T-helper 2 cell (primary cell): ENCODE measurements at places on chromosomes 2 and 18.

GRCh38 chr18:10519366-10519765, 6.5 kb upstream of the NAPG start:
- no peak for DNase-seq

DNA sequence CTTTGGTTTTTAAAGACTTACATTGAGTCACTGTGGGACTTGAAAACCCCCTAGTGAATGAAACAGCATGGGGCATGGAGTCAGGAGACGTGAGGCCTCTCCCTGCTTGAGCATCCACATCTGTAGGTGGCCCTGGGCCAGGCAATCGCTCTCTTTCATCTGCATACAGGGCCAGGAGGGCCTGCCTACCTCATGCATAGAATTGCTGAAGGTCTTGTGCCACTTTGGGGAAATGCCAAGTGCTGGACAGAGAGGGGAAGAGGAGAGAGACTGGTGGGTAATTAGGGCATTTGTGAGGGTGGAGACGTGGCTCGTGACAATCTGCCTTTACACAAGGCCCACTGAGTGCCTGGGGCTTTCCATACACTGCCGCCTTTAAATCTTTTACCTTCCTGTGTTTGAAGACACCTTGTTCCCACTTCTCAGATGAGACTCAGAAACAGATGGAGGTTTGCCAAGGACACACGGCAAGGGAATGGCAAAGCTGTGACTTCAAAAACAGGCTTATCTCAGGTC, 322.2 kb upstream of the HS6ST1 start:
- no peak for DNase-seq

GRCh38 chr2:69680001-69680675, 36.6 kb upstream of the AAK1 start:
- DNase-seq = no peak

- no peak for DNase-seq
Measured at GRCh38 chr18:12574494-12575185, 83.3 kb downstream of the SPIRE1 start.

- DNase-seq = no peak
Measured at GRCh38 chr2:70643715-70644114, 90.1 kb upstream of the TGFA start.

- DNase-seq = no peak
Measured at GRCh38 chr2:119841550-119841949, 81.8 kb downstream of the PTPN4 start.

- no peak for DNase-seq
Measured at GRCh38 chr2:235897992-235898391, 270.2 kb downstream of the GBX2 start.

DNA sequence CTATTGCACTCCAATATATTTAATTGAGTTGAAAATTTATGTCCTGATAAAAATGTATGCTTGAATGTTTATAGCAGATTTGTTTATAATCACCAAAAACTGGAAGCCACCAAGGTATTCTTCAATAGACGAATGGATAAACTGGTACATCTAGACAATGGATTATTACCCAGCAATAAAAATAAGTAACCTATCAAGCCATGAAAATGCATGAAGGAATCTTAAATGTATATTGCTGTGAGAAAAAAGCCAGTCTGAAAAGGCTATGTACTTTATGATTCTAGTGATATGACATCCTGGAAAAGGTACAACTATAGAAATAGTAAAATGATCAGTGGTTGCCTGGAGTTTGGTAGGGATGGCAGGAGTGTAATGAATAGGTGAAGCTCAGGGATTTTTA, 580.7 kb downstream of the DCC start:
- DNase-seq = no peak

- peak; percentile 51 for DNase-seq
Measured at GRCh38 chr2:65431421-65432226, 775 bp downstream of the SPRED2 start.

DNA sequence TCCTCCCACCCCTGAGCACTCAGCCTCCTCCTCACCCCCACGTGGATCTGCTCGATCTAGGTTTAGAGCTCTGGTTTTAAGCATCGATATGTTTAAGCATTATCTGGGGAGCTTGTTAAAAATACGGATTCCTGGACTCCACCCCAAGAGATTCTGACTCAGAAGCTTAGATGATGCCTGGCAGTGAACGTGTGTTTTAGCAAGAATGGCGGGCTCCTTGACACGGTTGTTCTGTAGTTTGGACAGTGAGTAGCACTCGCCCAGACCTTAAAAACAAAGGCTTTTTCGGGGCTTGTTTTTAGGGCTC, 47.3 kb downstream of the LDLRAD4 start:
- DNase-seq = no peak

- DNase-seq = no peak
Measured at GRCh38 chr18:59873641-59874040, 26.2 kb upstream of the PMAIP1 start.

- DNase-seq = no peak
Measured at GRCh38 chr2:44285174-44285573, 9.9 kb downstream of the SLC3A1 start.

GRCh38 chr2:75828826-75829225, 118.1 kb upstream of the GCFC2 start:
- no peak for DNase-seq

GRCh38 chr2:238061315-238062202, 758 bp downstream of the SCLY start:
- DNase-seq = peak; percentile 52

GRCh38 chr18:44805176-44805575, 124.5 kb downstream of the SETBP1 start:
- no peak for DNase-seq

DNA sequence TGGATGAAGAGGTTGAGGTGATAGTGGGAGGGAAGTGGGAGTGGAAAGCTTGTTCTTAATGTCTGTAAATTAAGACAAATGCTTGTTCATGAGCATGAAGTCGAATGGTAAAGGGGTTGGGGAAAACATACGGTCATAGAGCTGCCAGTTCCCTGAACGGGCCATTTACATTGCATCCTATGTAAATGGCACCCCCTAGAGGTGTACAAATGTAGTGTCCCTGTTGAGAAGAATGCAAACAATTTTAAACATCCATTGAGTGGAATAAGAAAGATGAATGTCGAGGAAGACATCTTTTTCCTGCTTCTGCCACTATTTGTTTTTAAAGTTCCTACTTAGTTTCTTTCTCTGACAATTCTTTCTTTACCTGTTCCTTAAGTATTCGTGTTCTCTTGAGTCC, 155.7 kb downstream of the RDH14 start:
- no peak for DNase-seq

- no peak for DNase-seq
Measured at GRCh38 chr2:161418715-161419637, 2.9 kb downstream of the TBR1 start.

GRCh38 chr2:31457651-31458050, 43.1 kb upstream of the XDH start:
- DNase-seq = no peak

DNA sequence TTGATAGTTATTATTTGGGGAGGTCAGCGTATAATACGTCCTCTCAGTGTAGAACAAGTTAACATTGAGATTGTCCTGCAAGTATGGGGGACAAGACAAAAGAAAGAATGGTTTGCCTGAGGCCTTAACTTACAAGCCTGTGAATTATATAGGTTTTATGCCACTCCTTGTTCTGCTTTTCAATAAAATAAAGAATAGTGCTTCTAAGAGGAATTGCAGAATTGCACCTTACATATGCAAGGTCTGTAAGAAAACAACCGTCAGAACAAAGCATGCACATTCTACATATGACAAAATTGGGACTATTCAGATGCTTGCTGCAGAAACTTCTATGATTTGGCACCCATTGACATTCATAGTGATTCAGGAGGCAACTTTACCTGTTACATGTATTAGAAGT, 785.0 kb downstream of the NR4A2 start:
- no peak for DNase-seq

DNA sequence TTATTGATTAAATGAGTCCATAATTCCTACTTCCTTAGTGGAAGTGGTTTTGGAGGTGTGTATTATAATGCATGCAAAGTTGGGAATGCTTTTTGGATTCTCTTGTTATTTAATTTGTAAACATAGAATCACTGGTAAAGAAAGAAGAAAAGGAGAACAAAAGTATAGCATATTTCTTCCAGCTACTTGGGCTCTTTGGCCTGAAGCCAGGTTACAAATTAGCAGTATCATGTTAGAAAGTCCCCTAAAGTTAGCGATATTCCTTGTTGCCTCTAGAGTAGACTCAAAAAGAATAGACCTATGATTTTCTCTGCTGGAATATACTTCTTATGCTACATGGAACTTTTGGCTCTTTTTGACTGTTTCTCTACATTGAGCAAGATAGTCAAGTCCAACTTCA, 60.6 kb upstream of the CD28 start:
- no peak for DNase-seq

GRCh38 chr2:11411768-11412448, 54.1 kb downstream of the E2F6 start:
- DNase-seq = no peak

- no peak for DNase-seq
Measured at GRCh38 chr2:30273574-30273929, 42.2 kb downstream of the LBH start.

- DNase-seq = no peak
Measured at GRCh38 chr2:88933091-88933490, 241.6 kb downstream of the RPIA start.

- no peak for DNase-seq
Measured at GRCh38 chr2:119289093-119289492, 65.5 kb downstream of the STEAP3 start.

DNA sequence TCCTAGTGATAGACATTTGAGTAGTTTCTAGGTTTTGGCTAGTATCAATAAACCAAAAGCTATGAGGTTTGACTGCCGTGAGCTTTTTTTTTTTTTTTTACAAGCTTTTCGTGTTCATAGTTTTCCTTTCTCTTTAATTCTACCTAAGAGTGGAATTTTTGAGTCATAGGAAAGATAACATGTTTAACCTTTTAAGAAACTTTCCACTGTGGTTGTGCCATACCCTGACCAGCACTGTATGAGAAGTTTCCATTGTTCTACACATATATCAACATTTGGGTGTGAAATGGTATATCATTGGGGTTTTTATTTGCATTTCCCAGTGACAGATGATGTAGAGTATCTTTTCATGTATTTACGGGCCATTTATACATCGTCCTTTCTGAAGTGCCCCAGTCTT, 31.7 kb downstream of the UBE2F start:
- DNase-seq = no peak

GRCh38 chr2:58195662-58196061, 45.5 kb downstream of the FANCL start:
- no peak for DNase-seq

GRCh38 chr18:67035026-67035425, 431.1 kb upstream of the CDH19 start:
- DNase-seq = no peak

DNA sequence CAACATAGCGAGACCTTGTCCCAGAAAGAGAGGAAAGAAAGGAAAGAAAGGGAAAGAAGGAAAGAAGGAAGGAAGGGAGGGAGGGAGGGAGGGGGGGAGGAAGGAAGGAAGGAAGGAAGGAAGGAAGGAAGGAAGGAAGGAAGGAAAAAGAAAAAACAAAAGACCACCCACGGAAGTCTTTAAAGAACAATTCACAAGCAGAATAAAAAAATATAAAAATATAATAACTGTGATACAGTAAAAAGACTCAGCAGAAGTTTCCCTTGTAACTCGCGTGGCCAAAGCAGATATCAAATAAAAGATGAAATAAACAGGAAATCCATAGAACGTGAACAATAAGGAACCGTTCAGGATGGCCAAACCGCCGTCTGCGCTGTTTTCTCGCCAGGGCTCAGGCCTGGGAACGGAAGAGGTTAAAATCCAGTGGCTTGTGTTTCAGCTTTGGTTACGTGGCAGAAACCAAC, 1.2 kb upstream of the SLC1A4 start:
- no peak for DNase-seq

DNA sequence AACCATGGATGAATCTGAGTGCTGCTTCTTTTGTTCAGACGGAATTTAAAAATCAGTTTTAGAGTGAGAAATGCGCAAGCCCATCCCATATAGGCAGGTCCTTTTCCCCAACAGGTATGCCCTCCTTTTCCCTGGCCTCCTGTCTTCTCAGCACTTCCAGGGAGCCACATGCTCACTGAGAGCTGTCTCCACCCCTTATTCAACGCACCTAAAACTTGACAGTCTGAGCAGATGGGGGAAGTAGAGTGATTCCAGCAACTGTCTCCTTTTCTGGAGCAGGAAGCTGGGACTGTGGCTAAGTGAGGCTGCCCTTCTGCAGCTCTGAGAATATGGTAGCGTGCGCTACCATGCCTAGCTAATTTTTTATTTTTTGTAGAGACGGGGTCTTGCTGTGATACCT, 53.1 kb upstream of the NOSTRIN start:
- no peak for DNase-seq

DNA sequence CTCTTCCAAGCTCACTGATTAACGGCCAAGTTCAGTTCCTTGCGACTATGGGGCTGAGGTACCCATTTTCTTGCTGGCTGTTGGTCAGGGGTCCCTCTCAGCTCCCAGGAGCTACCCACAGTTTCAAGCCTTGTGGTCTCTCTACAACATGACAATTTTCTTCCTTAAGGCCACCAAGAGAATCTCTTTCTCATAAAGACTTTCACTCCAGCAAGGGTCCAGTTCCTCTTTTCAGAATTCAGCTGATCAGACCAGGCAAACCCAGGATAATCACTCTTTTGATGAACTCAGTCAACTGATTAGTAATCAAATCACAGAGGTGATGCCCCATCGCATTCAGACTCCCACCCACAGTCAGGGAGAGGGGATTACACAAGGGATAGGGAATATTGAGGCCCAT, 129.7 kb downstream of the IRS1 start:
- no peak for DNase-seq

DNA sequence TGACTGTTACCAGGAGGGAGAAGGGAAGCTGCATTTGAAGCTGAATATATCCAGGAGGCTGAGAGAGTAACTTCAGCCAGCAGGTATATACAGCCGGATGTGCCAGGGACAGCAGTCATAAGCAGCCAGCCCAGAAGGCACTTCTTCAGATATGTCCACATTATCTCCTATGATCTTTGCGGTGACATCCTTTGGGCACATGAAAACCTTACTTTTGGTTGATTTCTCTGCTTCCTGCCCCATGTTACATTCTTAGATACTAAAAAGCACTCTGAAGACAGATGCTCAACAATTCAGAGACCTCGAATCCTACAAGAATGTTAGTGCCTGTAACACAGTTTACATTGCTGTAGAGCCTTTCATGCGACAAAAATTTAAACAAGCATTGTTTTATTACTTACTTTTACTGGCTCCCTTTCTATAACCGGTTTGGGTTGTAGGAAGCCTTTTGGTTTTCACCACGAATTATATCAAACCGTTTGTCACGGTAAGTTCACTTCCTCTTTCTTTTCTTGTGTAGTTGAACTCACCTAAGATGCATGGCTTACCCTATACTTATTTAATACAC, 50.3 kb upstream of the TLK1 start:
- peak; percentile 24 for DNase-seq

GRCh38 chr2:152720794-152721193, 2.4 kb downstream of the ARL6IP6 start:
- DNase-seq = no peak

DNA sequence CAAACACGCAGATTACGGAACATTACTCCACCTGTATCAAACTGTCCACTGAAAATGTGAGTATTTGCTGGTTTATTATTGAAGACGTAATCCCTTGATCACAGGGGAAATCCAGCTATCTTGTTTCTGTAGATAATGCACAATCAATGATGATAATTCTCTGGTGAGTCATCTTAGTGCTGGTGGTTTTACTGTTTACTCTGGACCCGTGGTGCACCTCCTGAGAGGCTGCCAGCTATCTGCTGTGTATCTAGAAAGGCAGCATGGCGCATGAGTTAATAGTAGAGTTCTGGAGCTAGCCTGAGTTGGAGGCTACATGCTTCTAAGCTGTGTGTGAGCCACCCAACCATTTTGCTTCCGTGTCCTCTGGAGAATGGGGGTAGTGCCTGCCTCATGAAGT, 6.5 kb downstream of the NCAPH start:
- DNase-seq = peak; percentile 45

GRCh38 chr18:30361864-30362540, 680.5 kb downstream of the DSC3 start:
- no peak for DNase-seq
